Activated T-cell treated with anti-CD3 and anti-CD28 coated beads for 1 hour (primary cell): ENCODE measurements at places on chromosomes 7 and 10.

GRCh38 chr10:78215645-78216044 is 182.0 kb downstream of the RPS24 start:
- no peak for DNase-seq

DNA sequence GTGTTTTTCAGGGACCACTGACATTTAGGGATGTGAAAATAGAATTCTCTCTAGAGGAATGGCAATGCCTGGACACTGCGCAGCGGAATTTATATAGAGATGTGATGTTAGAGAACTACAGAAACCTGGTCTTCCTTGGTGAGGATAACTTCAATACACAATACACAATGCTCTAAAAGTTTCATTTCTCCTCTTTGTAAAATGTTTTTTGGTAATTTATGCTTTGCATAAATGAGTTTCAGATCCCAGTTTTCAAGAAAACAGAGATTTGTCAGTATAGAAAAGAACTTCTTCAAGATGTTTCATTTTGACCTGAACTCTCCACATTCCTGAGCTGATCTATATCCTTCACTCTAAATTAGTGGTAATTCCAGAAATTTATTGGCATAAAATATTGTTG is 14.2 kb downstream of the ZNF92 start:
- DNase-seq, result no peak

GRCh38 chr7:39656415-39656814 is 33.0 kb downstream of the RALA start:
- no peak for DNase-seq

DNA sequence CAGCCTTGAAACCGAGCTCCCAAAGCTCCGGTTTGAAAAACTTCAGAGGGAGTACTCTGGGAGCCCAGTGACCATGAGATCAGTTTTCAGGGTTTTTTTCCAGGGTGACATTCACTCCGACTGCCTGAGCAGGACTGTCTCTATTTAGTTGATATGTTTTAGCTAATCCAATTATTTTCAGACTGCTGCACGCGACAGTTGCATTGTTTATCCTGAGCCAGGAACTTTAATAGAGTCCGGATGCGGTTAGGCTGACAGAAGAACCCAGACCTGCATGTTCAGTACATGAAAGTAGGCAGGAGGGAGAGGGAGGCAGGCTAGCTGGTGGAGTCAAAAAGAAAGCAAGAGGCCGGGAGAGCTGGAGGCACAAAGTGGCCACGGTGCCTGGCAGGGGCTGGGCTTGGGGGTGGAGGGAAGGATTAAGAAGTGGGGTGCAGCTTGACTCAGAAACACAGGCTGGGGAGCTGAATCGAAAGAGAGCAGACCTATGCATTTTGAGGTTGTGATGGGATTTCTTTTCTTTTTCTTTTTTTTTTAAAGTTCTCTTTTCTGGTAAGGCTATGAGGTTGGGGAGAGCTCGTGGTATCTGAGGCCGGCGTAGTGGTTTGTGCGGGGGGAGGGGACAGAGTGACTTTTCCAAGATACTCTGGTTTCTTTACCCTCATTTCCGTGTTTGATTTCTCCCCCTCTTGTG is 5.7 kb downstream of the GATA3 start:
- no peak for DNase-seq

GRCh38 chr7:139854803-139855497 is 25.9 kb downstream of the TBXAS1 start:
- DNase-seq, result no peak

- no peak for DNase-seq
These were observed 7.6 kb upstream of the SYPL1 start for GRCh38 chr7:106119719-106120118.

DNA sequence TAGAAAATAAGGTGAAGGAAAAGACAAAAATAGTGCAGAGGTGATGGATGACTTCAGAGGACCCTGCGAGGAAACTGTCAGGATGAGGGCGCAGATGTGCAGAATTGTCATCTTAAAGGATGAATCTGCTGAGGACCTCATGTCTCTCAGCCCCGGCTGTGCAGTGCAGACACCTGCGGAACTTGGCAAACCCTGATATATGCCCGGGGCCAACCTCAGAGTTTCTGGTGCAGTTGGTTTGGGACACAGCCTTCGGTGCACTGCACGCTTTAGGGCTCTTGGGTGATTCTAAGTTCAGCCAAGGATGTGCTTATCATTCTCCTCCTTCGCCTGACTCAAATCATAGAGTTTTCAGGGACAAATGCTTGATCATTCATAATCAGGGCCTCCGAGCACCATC is 310.1 kb downstream of the TCERG1L start:
- no peak for DNase-seq
